ENCODE measurements at places on chromosomes 3 and 15.
A peak's percentile ranks its signal among the peaks of the same experiment; 100 is the strongest.

- peak; percentile 10 for DNase-seq
Measured at GRCh38 chr3:39812537-39812936, 3.1 kb downstream of the MYRIP start.

DNA sequence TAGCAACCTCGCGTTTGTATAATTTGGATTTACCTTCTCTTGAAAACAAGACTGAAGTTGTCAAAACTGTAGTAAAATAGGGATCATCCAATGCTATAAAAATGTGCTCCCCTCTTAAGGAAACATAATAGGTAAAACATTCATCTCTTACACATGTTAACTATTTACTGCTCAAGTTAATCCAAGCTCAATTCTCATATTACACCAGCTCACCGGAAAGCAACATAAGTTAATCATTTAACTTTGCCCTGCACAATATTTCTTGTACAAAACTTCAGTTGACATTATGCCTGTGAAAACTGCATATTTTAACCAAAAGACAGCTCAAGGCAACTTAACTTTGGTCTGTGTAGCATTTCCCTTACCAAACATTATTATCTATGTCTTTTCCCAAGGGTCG, 634.2 kb downstream of the NAALADL2 start:
- DNase-seq, result no peak

DNA sequence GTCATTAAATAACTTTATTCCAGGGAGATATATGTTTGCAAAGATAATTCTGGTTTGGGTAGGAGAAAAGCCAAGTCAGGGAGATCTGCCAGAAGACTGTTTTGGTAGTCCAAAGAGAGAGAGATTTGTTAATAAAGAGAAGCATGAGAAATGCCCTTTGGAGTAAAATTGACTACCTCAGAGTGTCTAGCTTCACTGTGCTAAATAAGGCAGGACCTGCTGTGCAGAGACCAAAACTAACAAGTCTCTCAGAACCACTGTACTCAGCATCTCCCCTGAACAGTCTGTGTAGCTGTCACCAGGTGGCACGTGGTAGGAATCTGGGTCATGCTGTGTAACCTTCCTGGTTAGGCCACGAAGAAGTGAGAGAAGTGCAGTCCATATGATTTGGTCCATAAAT, 31.6 kb upstream of the SLC35G2 start:
- no peak for DNase-seq

- no peak for DNase-seq
Measured at GRCh38 chr3:7075117-7075516, 214.2 kb downstream of the GRM7 start.

DNA sequence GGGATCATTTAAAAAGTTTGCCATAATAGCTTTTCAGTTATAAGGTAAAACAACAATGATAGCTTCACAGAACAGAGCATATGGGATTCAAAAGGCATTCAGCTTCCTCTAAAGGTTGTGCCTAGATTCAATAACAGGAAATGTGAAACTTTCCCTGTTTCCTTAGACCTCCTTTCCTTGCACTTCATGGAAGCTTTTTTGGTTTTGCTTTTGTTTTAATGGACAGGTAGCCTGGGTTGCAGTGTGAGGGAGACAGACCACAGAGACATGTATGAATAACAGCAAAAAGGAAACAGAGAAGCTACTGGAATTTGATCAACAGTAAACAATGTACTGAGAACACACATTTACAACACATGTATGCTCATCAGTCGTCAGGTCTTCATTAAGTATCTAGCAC, 2.3 kb upstream of the TNFAIP8L3 start:
- DNase-seq, result no peak

DNA sequence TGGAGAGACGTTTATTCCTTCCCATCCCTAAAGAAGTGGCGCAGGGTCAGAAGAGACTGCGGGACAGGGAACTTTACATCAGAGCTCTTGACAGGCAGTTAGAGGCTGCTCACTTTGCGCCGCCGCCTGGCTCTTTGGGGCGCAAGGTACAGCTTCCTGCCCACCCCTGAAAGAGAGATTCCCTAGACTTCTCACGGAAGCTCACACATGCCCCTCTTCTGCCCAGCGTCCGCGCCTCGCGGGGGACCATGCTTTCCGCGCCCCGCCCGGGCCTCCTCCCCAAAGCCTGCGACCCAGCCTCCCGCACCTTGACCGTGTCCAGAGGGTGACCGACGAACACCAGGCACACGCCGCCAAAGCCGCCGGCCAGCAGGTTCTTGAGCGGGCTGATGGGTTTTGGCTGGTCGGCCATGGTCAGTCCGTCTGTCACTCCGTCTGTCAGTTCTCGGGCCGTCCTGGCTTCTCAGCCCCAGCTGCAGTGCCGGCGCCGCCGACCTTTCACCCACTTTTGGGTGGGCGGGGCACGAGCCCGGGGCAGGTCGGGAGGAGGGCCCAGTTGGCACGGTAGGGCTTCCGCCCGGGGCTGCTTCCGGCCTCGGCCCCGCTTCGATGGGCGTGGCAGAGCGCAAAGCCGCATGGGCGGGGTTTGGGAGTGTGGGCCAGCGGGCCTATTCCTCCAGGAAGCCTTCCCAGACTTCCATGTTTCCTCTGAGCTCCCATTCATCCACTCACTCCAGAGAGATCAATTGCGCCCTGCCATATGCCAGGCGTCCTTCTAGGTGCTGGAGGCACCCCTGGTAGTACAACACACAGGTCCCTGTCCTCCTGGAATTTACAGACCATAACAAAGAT, at the start of gene SLC25A20:
TSS of gene SLC25A20 (minus strand) at position 500 of the 852 bp plus-strand sequence. CDS start at position 412, 88 bp downstream.
- DNase-seq, result peak; percentile 91

DNA sequence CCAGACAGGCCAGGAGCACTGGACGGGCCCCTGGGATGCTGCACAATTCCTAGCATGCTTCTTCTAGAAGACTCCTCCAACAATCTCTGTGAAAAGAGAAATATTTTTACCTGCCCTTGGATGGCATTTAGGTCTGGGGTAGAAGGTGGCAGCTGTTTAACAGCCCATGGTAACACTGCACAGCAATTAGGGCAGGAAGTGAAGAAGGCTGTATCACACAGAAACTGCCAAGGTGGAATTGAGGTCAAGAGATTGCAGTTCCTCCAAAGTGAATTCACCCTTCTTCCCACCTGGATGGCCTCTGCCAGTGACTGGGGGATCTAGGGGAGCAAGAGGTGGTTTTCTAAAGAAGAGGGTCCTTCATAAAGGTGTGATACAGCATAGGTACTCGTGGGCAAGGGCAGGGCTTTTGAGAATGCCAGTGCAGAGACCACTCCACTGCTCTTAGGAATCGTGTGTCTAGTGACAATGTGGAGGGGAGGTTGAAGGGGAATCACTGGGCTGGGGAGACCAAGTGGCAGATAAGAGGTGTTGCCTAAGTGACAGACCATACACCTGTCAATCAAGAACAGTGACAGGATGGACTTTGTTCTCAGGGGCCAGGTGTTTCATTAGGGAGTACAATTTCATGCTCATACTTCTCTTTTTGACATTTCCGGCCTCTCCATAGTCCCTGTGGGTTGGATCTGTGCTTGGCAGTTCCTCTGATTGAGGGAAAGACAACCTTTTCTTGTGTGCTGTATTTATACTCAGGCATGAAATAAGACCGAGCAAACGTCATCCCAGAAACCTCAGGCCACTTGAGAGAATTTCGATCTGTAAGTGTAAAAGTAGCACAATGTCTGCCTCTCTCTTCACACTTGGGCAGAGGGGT, 83.5 kb upstream of the BCL6 start:
- no peak for DNase-seq

DNA sequence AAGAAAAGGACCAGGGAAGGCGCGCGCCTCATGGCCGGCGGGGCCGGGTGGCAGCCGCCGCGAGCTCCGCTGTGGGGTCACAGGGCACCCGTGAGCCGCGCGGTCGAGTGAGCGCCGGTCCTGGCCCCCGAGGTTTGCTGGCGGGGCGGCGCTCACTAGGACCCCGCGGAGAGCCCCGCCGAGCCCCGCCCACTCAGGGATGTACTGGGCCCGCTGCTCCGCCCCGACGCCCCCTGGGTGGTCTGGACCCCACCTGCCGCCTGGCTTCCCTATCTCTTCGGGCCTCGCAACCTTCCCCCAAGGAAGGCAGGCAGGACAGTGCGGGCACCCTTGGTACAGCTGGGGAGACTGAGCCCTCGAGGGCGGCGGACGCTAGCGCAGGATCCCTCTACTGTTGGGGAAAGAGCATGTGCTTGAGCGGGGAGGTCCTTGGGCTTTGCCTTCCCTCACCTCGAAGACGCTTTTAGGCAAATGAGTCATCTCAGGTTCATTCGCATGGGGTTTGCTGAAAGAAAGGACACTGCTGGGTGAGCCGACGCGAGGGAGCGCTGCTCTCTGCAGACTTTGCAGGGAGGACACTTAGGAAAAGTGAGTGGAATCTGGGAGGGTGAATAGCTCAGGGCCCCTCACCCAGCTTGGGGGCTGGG, at the start of gene CHRNB4:
TSS of gene CHRNB4 (minus strand) at position 109 of the 647 bp plus-strand sequence. CDS start at position 32, 77 bp downstream.
- DNase-seq, result no peak

DNA sequence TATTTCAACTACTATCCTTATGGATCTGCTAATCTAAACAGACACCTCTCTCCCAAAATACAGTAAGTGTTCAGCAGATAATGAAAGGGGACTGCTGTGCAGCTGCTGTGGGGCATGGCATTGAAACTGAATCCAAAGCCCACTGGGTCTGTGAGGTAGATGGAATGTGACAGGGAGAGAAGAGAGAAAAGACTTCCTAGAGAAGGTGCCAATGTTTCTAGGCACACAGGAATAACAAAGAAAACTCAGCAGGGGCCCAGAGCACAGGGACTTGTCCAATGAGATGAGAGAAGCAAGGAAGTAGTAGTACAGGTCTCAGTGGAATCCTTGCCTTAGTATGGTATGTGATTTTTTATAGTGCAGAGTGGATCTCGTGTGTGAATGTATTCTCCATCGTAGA, 457.8 kb downstream of the IL5RA start:
- no peak for DNase-seq

GRCh38 chr15:49625460-49626036, 4.7 kb downstream of the DTWD1 start:
- no peak for DNase-seq

DNA sequence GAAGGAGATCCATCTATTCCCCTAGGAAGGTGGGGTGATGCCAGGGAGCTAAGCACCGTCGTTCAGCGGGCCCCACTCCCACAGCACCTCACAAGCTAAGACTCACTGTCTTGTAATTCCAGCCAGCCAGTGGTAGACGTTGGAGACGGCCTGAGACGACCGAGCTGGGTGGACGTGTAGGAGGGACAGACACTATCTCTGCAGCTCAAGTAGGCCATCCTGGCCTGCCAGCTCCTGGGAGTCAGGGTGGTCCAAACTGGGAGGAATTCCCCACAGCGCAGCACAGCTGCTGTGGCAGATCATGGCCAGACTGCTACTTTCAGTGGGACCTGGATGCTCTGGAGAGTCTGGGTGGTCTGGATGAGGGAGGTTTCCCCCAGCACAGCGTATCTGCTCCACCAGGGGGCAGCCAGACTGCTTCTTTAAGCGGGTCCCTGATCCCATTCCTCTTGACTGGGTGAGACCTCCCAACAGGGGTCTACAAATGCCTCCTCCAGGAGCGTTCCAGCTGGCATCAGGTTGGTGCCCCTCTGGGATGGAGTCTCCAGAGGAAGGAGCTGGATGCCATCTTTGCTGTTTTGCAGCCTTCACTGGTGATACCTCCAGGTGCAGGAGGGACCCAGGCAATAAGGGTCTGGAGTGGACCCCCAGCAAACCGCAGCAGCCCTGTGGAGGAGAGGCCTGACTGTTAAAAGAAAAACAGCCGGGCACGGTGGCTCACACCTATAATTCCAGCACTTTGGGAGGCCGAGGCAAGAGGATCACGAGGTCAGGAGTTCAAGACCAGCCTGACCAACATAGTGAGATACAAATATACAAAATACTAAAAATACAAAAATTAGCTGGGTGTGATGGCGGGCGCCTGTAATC, 27.6 kb downstream of the GNB5 start:
- no peak for DNase-seq

DNA sequence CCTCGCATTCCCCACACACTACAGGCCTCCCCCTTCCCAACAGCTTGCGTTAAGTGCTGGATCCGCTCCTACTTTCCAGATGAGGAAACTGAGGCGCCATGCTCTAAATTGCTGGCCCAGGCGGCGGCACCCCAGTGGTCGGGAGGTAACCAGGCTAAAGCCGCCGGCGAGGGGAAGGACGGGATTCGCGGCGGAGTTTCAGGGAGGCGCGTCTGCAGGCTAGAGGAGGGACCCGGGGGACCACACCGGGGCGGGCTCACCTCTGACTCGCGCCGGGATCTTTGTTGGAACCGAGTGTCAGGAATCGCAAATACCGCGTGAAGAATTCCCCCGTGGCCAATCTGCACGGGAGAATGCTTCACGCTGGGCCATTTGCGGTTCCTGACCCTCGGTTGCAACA, 24.6 kb upstream of the PTPN23 start:
- DNase-seq, result no peak

DNA sequence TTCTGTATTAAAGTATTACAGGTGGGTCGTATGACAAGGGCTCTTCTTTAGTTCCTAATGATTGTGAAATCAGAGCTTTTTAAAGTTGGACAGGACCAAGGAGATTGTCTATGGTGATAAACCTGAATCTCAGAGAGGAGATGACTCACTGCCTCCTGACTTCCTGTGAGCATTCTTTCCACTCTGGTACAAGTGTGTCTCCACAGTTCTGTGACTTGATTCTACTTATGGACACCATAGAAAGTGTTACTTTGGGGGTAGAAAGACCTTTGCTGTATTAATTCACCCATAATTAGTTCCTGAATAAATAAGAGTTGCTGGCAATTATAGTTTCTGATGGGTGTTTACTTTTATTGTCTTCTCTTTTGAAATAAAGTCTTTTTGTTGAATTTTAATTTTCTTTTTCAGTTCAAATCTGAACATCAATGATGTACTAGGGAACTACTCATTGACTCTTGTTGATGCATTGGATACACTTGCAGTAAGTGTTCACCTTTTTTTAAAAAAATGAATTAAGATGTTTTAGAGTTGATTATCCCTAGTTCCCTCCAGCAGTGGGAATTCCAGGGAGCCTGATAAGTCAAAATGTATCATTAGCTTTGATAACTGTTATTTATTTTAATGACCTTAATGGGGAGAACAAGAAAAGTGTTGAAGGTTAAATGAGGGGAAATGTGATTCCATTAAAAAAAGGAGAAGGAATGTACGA, 7.4 kb downstream of the EDEM1 start:
- no peak for DNase-seq

- no peak for DNase-seq
Measured at GRCh38 chr3:124758851-124759635, 28.8 kb downstream of the UMPS start.

GRCh38 chr3:142450189-142450588, 2.4 kb upstream of the XRN1 start:
- no peak for DNase-seq

DNA sequence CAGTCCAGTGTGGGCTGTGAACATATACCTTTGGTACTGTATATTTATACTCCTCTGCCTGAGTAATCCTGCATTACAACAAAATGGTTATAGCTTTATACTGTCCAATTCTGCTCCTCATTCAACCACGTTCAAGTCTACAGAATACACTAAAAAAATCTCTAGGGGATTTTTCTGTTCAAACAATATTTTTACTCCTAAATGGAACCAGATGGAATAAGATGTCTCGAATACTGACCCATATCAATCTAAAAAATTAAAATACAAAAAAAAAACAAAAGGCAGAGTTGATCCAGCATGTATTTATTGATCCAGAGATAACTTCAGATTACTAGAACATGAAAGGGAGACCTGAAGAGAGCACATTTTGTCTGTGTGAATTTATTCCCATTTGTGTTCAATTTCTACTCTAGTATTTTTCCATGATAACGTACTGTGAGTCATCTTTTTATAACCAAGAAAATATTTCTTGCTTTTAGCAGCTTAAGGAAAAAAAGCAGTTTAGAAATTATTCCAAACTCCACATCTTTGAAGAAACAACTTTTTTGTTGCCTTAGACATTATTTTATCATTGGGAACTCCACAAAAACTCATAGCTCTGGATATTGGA, 910.7 kb downstream of the TBL1XR1 start:
- DNase-seq, result no peak
